ENCODE measurements at places on chromosomes 16 and 17. TPM values are rescaled to one million over a fixed set of nuclear protein-coding genes. Genes with fewer than 3 reads are reported as not detected.

ABCC3 gene
- total RNA-seq, result 3.9 TPM

NUBP1 gene
- 17.5 TPM for total RNA-seq

CD300C gene
- total RNA-seq, result not detected

SEPTIN12 gene
- total RNA-seq, result not detected

MYH3 gene
- under 0.01 TPM for total RNA-seq

TUBD1 gene
- 11.3 TPM for total RNA-seq

ASIC2 gene
- total RNA-seq, result 0.07 TPM

KRTAP9-2 gene
- not detected for total RNA-seq

B4GALNT2 gene
- total RNA-seq, result not detected

SEZ6L2 gene
- total RNA-seq, result 1.4 TPM

OR1E2 gene
- not detected for total RNA-seq

NR1D1 gene
- 2.6 TPM for total RNA-seq

OR2C1 gene
- not detected for total RNA-seq

FOXN1 gene
- total RNA-seq, result not detected

WFIKKN1 gene
- total RNA-seq, result 0.22 TPM

SLX1B gene
- total RNA-seq, result 41.9 TPM

RAMP2 gene
- 2.4 TPM for total RNA-seq

NOG gene
- 6.8 TPM for total RNA-seq

EIF3CL gene
- total RNA-seq, result 131 TPM

PRCD gene
- 0.65 TPM for total RNA-seq

SLC26A11 gene
- total RNA-seq, result 13.2 TPM

DLG4 gene
- total RNA-seq, result 14.8 TPM

CMTM2 gene
- not detected for total RNA-seq

CEP295NL gene
- total RNA-seq, result 2.6 TPM

SMIM36 gene
- not detected for total RNA-seq

SLC38A8 gene
- not detected for total RNA-seq

ZNF385C gene
- total RNA-seq, result not detected

IRF8 gene
- 0.13 TPM for total RNA-seq

SDK2 gene
- total RNA-seq, result not detected

FUS gene
- total RNA-seq, result 87.8 TPM

SMYD4 gene
- total RNA-seq, result 10.8 TPM

GPR139 gene
- not detected for total RNA-seq

GAN gene
- total RNA-seq, result 15.7 TPM

PERCC1 gene
- total RNA-seq, result not detected

SDR42E2 gene
- total RNA-seq, result 0.07 TPM

XYLT2 gene
- total RNA-seq, result 21.5 TPM

TP53I13 gene
- 26.7 TPM for total RNA-seq
